ENCODE measurements at places on chromosomes 7 and 10.

- DNase-seq: no peak
Measured at GRCh38 chr10:98483658-98484057, 36.9 kb upstream of the HPS1 start.

DNA sequence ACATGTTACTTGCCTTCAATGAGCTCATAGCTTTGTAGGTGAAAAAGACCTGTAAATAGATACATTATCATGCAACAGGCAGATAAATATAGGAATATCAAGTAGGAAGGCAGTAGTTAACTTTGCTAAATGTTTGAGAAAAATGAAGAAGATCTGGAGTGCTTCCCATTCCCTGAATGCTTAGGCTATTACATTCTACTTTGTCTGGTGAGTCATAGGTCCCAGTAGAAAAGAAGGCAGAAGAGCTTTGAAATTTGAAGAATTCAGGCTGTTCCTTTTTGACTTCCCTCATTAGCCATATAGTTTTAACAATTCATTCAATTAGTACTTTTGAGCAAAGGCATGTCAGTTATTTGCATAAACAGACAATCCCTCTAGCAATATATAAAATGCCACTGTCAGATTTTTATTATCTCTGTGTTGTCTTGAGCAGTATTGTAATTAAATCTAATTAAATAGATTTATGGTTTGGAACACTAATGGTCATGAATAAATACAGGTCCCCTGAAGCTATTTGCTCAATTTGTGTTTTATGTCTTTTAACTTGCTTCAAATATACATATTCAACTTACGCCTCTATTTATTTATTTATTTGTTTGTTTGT is 875.0 kb downstream of the REEP3 start:
- DNase-seq: no peak

DNA sequence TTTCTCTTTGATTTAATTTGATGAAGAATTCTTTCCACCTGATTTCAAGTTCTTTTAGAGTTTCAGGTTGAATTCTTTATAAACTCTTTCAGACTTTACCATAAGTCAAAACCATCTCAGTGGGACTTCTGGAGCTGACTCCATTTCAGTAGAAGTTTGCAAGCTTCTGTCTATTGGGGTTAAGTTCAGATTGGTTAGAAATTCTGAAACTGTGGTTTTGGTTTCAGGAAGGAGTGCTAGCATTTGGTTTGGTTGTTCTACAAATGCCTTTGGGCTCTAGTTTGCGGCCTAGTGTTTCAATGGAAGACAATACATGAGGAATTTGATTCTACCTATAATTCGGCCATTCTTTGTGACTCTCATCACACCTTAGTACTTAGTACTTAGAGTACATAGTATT is 176.8 kb upstream of the RHOBTB1 start:
- DNase-seq: no peak

- DNase-seq: no peak
Measured at GRCh38 chr10:121452581-121452980, 145.7 kb downstream of the FGFR2 start.

GRCh38 chr7:117402109-117402508 is 25.2 kb downstream of the ASZ1 start:
- no peak for DNase-seq

GRCh38 chr10:100826031-100826651 is 80.8 kb downstream of the PAX2 start:
- DNase-seq: no peak

DNA sequence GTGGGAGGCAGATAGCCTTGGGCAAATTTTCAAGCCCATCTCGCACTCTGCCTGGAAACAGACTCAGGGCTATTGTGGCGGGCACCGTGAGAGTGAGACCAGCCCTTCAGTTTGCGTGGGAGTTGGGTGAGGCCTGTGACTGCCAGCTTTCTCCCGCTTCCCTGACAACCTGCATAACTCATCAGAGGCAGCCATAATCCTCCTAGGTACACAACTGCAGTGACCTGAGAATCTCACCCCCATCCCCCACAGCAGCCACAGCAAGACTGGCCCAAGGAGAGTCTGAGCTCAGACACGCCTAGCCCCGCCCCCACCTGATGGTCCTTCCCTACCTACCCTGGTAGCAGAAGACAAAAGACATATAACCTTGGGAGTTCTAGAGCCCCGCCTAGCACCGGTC is 275.4 kb downstream of the GRID1 start:
- DNase-seq: no peak

DNA sequence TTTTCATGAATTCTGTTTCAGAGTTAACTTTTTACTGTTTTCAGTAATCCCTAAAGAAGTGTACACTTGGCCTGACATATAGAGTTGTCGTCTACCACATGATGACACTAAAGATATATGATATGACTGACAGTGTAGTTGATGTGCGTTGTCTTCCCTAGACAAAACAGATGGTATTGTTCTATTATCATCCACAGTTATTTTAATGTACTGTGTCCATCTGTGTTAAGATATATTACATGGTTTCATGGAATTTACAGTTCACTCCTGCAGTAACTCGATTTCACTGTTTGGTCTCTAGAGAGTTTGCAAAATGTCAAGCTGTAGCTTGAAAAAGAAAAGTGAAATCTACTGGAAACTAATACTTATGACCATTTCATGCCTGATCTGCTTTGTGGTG is 18.1 kb downstream of the FOXP2 start:
- DNase-seq: no peak

GRCh38 chr10:4820804-4821401 is 5.1 kb upstream of the AKR1E2 start:
- no peak for DNase-seq

- no peak for DNase-seq
Measured at GRCh38 chr10:44466236-44466635, 81.3 kb upstream of the CXCL12 start.

- no peak for DNase-seq
Measured at GRCh38 chr10:241966-242643, 106.8 kb downstream of the ZMYND11 start.

DNA sequence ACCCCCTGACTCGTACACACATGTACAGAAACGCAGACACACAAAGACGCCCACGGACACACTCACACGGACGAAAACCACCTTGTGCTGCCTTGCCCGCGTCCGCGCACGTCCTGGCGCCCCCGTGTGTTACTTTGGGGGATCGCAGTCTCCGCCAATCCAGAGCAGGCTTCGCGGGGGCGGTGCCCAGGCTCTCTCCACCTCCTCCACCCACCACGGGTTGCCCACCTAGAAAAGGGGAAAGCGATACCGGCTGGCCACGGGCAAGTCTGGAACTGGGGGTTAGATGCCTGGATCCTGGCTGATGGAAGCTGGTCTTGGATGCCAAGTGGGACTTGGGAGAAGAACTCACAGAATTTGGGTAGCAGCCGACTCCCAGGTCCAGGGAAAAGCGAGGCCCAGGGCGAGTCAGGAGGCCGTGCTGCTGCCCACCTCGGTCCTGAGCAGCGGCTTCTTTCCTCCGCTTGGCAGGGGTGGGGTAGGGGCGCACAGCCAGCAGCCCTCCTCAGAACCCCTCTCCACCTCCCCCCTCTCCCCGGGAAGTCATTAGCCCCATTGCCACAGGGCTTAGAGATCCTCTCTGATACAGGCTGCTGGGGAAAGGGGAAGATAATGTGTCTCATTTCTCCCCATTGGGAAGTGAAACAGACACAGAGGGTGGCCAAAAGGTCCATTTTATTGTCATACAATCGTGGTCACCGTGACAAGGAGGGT is 4.6 kb upstream of the VGF start:
- no peak for DNase-seq

- peak; percentile 51 for DNase-seq
Measured at GRCh38 chr7:1693991-1694524, 24.0 kb downstream of the ELFN1 start.

DNA sequence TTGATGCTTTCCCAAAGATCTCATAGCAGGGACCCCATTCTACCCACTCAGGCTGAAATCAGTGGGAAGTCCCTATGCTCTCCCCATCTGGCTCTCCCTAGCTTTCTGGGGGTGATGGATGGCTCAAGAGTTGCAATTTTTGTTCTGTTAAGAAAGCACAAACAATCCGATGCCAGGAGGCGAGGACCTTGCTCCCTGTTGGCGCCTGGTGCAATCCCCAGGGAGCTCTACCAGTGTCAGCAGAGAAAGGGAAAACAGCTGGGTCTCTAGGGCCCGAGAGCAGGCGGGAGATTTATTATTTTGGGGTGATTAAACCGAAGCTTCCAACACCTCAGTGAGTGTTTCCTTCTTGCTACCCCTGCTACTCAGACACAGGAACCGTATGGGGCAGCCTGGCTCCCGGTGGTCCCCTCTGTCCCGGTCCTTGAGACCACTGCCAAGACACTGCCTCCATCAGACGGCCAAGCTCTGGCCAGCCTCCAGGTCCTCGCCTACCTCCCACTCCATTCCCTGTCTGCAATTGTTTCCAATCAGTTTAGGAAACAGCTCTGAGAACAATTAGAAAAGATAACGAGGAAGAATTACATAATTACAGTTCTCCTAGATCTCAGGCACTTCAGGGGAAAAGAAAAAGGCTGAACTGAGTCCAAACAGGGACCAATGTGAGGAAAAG is 147.9 kb downstream of the PLXNA4 start:
- DNase-seq: no peak

DNA sequence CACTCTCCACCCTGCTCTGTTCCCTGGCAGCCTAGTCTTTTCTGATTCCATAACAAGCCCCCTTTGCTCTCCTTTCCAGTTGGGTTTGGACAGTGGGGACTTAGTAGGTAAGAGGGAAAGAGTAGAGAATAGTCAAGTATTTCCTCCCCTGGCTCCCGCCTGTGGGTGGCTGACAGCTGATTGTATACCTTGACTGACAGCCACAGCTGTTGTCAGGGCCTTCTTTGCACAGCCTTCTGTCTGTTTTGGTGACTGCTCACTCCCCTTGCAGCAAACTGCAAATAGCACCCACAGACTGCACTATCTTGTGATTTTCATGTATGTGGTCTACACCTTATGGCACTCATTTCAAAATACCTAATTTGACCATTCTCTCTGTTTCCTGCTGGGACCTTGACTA is 486.3 kb downstream of the ACTR3B start:
- DNase-seq: no peak

DNA sequence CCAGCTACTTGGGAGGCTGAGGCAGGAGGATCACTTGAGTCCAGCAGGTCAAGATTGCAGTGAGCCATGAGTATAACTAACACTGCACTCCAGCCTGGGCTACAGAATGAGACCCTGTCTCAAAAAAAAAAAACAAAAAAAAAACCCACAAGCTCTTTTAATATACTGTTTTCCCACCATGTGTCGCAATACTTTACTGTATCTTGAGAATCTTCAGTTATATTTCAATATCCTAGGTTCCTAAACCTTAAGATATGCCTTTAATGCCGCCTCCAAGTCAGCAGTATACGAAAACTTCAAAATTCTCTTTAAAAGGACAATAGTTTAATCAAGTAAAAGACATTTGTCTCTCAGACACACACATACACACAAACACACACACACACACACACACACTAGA is 62.8 kb downstream of the TAF3 start:
- DNase-seq: no peak

DNA sequence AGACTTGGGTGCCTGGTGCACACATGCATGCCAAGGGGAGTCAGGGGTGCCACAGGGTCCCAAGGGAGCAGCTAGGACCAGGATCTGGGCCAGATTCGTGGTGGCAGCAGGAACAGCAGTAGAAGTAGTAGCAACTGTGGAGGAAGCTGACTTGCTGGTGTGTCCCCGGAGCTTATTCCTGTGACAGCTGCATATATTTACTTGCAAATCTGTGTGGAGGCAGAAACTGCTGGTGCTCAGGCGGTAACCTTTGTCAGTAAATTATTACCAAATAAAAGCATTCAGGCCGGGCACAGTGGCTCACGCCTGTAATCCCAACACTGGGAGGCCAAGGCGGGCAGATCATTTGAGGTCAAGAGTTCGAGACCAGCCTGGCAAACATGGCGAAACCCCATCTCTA is 67.4 kb upstream of the RAB18 start:
- no peak for DNase-seq

DNA sequence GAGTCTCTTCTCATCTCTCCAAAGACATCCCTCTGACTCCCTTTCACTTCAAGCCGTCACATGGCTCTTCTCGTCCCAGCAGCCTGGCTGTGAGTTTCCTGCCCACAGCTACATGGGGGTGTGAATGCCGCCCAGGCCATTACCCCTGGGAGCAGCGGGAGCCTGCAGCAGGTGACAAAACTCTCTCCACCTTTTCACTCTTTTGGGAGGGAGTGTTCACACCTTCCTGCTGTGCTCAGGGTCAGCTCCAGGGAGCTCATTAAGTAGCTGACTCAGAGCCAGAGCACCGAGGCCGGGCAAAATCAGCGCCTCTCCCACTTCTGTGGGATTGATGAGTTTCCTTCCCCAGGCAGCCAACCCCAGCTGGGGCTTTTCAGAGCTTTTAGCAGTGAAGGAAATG is 271.3 kb downstream of the TYW1 start:
- peak; percentile 32 for DNase-seq

GRCh38 chr10:77197544-77197943 is 440.1 kb downstream of the KCNMA1 start:
- DNase-seq: no peak

GRCh38 chr7:72272479-72272878 is 139.7 kb downstream of the CALN1 start:
- DNase-seq: no peak

GRCh38 chr10:102358712-102359382 is 36.7 kb upstream of the NFKB2 start:
- no peak for DNase-seq

- no peak for DNase-seq
Measured at GRCh38 chr7:24851786-24852185, 94.5 kb upstream of the GSDME start.

DNA sequence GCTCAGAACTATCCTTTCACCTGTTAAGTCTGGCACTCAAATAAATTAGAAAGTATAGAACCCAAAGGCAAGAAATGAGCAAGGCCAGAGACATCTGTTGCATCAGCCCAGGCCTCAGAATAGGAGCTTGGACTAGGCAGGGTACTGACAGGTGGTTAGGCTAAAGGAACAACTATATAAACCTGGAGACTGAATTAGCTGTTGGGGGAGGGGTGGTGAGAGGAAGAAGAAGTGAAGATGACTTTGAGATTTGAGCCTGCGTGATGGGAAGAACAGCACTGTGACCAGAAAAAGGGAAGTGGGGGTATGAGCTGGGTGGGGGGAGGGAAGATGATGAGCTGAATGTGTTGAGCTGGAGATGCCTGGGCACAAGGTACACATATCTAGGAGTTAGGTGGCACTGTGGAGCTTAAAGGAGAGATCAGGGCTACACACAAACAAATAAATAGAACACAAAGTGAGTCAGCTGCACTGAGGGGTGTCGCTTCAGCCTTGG is 244.7 kb downstream of the PTEN start:
- DNase-seq: no peak

DNA sequence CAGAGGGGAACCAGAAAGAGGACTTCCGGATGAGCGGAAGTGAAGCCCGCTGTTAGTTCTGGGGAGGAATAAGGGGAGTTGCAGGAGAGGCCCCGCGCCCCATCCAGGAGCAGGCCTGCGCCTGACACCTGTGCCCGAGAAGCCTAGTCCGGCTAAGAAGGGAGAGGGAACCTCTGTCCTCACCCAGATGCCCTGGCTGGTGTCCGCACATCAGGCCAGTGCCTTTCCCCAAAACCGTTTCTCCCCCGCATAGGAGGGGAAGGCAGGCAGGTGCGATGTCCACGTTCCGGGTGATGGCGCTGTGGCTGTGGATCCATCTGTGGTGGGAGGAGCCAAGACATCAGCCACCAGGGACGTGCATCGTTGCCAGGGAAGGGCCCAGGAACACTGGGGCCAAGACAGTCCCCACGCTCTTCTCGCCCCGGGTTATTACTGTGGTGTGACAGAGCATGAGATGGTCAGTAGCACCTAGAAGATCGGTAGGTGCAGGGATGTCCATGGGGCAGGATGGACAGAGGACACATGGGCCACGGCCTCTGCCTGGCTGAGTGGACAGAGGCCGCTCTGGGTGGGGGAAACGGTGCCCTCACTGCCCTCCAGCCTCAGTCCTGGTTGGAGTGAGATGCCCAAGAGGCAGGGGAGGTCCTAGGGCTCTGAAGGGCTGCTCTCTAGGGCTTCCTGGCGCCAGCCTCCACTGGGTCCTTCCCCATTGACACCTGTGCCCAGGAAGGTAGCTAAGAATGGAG is 262.7 kb downstream of the CELF2 start:
- DNase-seq: no peak

Data from DMS153 (cell line).